ENCODE measurements at places on chromosomes 1 and 21.

DNA sequence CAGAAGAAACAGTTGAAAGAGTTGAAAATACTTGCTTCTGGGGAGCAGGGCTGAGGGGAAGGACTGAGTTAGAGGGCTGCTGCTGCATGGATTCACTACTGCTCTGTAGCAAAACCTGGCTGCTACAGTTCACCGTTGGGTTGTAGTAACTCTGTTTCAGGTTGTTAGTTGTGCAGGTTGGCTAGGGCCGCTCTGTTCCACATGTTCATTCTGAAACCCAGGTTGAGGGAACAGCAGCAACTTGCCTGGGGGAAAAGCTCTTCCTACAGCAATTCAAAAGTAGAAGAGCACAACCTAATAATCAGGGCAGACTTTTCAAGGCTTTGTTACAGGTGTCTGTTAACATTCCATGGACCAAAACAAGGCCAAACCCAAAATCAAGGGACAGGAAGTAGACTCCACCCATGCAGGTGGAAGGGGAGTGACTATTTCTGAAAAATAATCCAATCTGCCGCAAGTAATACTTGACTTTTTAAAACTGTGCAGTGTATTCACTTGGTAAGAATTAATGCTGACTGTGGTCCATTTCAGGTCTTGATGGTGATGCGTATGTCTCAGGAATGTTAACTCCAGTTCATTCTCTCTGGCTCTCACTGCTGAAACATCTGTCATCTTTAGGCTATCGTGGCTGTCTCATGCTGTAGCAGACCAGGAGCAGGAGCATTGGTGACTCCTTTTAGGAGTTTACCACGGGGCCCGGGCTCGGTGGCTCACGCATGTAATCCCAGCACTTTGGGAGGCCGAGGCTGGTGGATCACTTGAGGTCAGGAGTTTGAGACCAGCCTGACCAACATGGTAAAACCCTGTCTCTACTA, 5.1 kb upstream of the PARK7 start:
- peak; percentile 71 for DNase-seq

DNA sequence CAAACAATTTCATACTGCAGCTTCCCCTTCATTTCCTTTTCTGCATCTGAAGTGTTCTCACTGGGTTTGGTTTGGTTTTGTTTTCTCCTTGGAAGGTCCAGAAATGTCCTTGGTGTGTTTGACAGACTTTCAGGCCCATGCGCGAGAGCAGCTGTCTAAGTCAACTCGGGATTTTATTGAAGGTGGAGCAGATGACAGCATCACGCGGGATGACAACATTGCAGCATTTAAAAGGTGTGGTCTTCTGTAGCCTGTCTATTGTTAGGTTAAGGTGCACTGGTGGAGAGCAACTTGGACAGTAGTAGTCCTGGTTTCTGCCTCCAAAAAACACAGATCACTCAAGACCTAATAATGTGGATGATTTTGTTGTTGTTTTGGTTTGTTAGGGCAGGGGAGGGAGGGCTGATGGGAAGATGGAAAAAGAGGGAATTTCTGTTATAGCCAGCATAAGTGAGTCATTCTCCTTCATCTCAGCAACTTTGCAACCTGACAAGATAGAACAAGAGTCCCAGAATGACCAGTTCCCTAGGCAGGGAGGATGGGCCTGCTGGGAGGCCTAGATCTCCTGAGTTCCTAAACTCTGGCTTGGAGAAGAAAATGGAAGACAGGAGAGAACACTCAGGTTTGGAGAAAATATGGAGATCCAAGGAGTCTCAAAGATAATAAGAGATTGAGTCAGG, 12.5 kb downstream of the HAO2 start:
- DNase-seq: no peak

DNA sequence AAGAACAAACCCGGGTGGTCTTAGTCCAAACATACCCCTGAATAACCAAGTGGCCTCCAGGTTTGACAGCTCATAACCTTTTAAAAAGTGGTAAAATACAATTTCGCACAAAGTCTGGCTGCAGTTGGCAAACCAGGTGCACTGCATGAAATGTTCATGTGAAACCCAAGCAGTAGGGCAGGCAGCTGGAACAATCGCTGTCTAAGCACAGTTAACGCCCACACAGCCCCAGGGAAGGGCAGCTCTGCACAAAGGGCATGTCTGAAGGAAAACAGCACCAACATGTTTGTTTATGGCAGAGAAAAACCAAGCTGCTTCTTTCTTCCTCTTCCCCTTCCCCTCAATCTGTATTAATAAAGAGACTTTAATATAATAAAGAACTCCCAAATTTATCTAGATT, 49.5 kb downstream of the KIAA1614 start:
- DNase-seq: no peak

DNA sequence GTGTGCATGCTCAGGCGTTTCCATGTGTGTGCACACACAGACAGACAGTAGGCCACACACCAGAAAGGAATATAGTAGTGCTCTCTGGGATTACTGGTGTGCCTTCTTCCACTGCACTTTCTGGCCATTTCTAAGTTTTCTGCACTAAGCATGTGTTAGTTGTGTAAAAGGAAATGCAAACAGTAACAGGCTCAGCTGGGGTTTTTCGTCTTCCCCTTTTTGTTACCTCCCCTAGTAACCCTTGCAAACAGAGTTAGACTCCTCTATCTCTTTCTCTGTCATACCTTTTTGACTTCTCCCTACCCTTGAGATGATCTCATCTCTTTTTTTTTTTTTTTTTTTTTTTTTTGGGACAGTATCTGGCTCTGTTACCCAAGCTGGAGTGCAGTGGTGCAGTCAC, 196.3 kb downstream of the SDCCAG8 start:
- DNase-seq: no peak

- DNase-seq: no peak
Observed at GRCh38 chr1:246270236-246270635, 236.8 kb downstream of the SMYD3 start.

DNA sequence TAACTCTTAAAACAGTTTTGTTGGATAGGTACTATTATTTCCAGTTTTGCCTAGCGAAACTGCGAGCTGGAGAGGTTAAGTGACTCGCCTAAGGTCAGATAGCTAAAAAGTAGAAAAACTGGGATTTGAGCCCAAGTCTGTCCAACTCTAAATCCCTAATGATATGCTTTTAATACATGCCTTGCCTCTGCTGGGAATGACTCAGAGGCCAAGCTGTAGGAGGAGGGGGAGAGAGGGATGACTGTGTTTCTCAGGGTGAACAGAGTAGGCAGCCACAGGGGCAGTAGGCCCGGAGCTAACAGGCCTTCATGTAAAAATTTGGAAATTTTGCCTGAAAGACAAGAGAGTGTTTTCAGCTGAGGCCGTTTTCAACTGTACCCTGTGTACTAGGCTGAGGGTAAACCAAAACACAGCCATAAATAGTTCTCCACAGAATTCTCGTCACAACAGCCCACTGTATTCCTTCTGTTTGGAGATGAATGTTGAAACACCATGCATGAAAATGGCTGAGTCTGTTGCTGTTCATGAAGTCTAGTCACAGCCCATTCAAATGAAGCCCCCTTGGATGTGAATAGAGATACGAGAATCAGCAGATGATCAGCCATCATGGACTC, 107.5 kb upstream of the HOOK1 start:
- DNase-seq: peak; percentile 94

- peak; percentile 73 for DNase-seq
Observed at GRCh38 chr1:49163031-49163430, 386.3 kb upstream of the BEND5 start.

GRCh38 chr1:23548704-23549143, 10.6 kb downstream of the ID3 start:
- peak; percentile 71 for DNase-seq

DNA sequence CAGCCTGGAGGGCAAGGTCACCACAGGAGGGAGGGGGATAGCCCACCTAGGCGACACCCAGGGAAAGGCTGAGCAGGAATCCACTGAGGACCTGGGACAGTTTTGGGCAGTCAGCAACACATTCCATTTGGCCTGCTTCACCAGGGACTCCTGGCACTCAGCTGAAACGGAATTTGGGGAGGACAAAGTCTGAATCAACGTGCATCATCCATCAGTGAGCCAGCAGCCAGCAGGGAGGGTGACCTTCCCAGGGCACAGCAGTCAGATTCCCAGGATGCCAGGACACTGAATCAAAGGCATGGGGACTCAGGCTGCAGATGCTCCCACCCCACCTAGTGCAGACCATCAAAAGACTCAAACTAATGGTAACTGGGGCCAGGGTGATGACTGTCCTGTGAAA, 4.6 kb downstream of the SH3BP5L start:
- peak; percentile 94 for DNase-seq

GRCh38 chr1:234675572-234675971, 65.6 kb upstream of the IRF2BP2 start:
- DNase-seq: no peak

- DNase-seq: peak; percentile 67
Observed at GRCh38 chr1:241817331-241817792, 30.6 kb upstream of the EXO1 start.
